ENCODE measurements at places on chromosomes 4 and X.
A peak's percentile ranks its signal among the peaks of the same experiment; 100 is the strongest.

DNA sequence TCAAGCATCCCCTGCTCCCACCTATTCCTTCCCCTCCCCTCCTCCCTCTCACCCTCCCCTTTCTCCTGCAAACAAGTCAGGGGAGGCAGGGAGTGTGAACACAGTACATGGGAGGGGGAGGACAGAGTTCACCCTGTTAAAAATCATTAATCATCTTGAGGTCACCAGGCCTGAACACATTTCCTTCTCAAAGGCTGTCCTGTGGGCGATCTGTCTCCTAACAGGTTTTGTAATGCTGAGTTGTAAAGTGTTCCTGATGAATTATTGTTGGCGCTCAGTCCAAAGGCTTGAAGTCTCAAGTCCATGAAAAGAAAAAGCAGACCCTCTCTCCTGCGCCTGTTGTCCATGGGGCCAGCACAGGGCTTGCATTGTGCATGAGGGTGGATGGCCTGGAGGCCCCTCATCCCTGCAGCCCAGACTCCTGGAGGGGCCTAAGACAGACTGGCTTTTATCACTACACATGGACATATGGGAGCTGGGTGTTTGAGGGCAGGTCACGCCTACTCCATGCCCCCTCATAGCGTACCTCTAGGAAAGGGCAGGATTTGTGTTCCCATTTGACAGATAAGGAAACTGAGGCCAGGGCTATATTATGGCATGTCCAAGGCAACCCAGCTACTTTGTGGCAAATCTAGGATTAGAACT is 189.1 kb downstream of the RAB28 start:
- no peak for DNase-seq

- no peak for DNase-seq
Measured at GRCh38 chr4:121765971-121766538, 1.1 kb upstream of the SMIM43 start.

DNA sequence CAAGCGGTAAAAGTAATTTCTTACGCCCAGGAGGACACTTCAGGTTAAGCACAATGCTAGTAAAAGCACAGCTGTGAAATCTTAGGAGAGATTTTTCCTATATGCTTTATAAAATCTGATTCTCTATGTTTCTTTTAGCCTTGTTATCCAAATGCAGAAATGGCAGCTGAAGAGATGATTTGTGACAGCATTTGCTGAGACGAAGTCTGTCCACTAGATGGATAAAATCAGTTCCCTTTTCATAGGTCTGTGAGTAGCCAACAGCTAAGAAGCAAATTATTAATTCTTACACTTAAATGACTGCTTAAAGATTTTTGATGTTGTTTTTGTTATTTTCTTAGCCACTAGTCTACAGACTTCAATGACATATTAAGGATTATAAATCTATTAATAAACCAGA is 5.3 kb downstream of the GPM6A start:
- DNase-seq: no peak

- DNase-seq: no peak
Measured at GRCh38 chr4:158965226-158965625, 137.7 kb upstream of the RAPGEF2 start.

GRCh38 chr4:164621886-164622521 is 131.9 kb upstream of the SMIM31 start:
- no peak for DNase-seq

DNA sequence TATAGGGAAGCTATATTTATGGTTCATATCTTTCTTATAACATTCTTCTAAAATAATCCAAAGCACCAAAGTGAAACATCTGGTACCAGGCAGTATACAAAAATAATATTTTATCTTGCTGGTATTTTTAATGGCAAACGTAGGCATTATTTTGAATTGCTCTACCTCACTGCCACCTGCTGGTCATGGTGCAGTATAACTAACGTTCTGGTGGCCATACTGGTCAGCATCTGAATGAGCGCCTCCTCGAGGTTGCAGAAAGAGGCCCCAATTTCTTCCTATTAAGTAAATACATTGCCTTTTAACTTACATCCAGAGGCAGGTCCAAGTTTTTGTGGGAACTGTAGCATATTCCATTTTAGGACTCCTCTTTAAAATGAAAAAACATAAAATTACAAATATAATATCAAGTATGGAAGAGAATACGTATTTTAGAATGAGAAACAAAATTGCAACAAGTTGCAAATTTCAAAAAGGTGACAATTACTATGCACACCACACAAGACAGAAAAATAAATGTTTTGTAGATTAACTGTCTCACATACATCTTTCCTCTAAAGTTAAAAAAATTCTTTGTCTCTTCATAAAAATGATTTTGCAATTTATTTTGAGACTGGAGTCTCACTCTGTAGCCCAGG is 22.9 kb upstream of the CWH43 start:
- DNase-seq: no peak

GRCh38 chr4:78022517-78022916 is 34.6 kb upstream of the FRAS1 start:
- DNase-seq: no peak

DNA sequence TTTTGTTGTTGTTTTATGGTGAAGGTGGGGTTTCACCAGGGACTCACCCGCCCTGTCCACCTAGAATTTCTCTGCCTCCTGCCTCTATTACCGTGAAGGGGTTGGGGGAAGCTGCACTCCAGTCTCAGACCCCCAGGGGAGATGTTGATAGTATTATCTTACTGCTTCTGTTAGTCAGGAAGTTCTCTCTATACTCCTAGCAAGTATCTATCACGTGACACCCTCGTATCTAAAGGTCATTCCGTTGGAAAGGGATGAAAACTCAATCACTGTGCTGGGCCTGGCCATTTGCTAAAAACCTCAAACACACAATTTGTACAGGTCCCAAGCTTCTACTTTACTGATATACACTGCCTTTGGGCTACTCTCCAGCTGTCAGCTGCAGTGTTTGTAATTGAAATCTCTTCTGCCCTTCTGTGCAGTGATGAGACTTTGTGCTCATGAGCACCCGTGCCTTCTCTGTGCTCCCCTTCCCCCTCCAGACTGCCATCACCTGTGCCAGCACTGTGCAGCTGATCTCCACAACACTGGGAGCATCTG is 188.5 kb upstream of the ANXA3 start:
- DNase-seq: no peak

- no peak for DNase-seq
Measured at GRCh38 chr4:76407440-76408119, 13.4 kb downstream of the CCDC158 start.

- no peak for DNase-seq
Measured at GRCh38 chr4:20984576-20984836, 284.2 kb downstream of the PACRGL start.

- DNase-seq: no peak
Measured at GRCh38 chr4:144633215-144633614, 12.7 kb upstream of the HHIP start.

DNA sequence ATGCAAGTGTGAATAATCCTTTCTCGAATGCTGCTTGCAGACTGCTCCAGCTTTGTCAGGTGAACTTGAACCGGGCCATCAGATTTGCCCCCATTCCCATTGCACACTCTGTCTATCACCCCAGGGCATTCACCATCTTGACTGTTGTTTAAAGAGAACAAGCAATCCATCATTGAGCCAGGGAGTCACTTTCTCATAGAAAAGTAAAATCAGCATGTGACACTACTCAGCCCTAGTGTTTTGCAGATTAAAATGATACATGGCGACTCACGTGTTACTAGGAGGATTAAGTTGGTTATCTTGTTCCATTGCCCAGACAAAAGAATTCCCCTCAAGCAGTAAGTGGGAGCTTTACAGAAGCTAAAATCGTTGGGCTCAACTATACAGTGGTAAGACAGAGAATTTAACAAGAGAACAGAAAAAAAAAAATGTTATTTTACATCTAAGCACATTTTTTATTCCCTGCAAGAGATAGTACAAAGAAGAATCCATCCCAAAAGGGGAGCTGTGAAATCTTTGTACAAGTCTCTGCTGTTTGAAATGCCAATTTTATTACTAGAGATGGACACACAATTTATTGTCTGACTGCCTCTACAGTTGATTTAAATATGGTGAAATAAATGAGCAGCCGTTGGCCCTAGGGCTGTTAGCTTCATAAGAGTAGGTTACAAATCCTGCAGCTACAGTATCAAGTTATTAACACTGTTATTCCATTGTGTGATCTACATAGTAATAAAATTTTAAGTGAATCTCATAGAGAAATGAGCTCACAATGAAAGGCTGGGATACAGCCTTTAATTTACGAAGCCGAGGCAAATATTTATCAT is 67.5 kb downstream of the NEUROG2 start:
- DNase-seq: no peak

GRCh38 chrX:132433001-132433400 is 55.8 kb downstream of the MBNL3 start:
- DNase-seq: no peak

DNA sequence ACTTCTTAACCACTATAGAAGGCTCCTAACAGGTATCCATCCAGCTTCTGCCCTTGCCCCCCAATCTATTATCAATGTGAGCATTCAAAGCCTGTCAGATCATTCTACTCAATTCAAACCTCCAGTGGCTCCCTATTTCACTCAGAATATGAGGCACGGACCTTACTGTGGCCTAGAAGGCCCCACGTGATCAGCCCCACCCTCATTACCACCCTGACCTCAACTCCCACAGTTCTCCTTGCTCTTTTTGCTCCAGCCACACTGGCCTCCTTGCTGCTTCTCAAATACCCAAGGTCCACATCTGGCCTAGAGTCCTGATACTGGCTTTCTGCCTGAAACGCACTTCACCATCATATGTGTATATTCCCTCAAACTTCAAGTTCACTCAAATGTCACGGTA is 18.7 kb downstream of the SEPSECS start:
- DNase-seq: no peak

DNA sequence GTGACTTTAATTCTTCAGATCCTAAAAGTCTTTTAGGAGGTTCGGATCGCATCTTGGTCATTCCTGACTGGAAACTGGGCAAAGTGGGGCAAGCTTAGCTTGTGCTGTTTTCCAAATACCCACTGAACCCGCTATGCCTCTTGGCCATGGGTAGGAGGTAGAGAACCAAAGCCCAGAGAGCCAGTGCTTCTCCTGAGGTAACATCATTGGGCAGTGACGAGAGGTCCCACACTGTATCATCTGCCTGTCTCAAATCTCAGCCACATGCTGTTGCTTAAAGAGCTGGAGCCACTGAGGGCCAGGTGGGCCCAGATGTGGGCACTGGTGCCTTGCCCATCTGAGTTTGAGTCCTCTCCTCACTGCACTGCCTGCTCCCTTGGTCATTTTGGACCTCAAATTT is 68.2 kb downstream of the SLC2A9 start:
- peak; percentile 47 for DNase-seq

DNA sequence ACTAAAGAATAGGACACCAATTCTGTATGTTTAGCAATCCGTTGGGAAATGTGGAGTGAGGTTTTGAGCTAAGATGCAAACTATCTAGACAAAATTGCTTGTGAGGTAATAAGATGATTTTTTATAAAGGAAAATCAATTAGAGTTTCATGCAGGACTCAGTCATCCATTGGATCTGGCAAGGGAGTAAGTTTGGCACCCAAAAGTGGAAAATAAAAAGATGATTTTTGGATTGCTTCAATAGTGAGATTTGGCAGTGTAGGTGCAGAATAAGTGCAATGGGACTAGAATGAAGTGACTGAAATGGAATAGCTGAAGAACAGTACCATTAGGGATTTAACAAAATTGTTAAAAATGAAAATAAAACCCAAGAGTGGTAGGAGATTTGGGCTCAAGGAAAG is 290.5 kb upstream of the EPHA5 start:
- no peak for DNase-seq

DNA sequence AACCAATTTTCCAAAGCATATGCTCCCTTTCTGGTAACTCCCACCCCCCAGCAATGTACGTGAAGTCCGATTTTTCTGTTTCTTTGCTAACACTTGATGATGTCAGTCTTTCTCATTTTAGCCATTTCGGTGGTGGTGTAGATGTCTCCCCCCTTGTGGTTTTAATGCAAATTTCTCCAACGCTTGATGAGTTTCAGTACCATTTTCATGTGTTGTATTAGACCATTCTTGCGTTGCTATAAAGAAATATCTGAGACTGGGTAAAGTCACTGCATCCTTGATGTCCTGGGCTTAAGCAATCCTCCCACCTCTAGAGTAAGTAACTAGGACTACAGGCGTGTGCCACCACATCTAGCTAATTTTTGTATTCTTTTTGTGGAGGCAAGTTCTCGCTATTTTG is 148.4 kb upstream of the VCX3A start:
- DNase-seq: no peak

DNA sequence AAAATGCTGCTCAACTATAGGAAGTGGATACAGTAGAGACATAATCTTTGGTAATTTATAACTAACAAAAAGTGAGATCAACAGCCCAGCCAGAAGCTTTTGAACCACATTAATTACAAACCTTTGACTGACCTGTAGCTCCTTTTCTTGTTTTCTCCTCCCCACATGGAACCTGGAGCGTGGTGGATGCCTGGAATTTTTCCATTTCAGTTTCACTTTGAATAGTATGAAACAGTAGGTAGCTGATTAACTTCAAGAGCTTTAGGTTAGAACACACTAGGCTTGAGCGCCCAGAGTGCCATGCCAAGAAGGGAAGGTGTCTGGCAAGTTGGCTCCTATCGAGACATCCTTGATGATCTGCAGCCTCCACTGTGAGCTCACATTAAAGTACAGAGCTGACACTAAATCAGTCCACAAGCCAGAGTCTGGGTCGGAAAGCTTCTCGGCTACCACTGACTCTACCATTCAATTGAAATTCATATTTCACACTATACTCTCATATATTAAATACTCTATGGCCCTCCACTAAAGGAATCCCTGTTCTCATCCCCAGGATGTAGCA is 143.4 kb downstream of the GLRA2 start:
- no peak for DNase-seq

GRCh38 chr4:158172261-158173258 is at the start of gene GASK1B:
TSS of gene GASK1B (minus strand) at chr4:158173025. CDS start at chr4:158171375, 1,650 bp downstream.
- DNase-seq: no peak

- DNase-seq: no peak
Measured at GRCh38 chr4:14138106-14138505, 510.6 kb upstream of the BOD1L1 start.

DNA sequence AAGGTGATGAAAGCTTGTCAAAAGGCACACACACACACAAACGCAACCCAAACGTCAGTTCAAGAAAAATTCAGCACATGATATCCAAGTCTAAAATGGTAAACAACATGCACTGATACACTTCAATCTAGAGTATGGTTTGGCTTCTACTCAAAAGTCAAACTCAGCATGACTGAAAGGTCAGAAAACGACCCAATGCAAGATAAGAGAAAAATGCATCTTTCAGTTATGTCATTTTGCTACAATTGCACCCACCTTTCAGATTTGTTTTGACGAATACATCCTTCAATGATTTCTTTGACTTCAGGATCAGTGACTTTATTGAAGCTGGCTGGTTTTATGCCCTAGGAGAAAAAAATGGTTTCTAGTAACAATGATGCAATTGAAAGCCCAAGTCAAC is 56.3 kb downstream of the WNK3 start:
- no peak for DNase-seq

DNA sequence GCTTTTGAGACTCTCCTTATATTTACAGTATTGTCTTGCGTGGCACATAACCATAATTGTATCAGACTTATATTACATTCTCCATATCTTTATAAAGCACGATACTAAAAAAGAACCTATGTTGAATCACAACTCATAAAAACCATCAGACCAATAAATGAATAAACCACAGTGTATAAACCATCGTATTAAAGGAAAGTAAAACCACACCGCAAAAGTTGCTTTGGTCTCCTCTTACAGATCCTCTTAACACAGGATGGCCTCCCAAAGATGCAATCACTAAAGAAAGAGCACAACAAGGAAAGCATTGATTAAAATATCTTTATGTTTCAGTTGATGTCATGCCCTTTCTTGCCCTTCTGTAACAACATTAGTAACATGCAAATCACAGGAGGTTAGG is 437.9 kb downstream of the AFF2 start:
- DNase-seq: no peak

GRCh38 chrX:113770806-113771205 is 813.1 kb upstream of the HTR2C start:
- no peak for DNase-seq

Measured in vagina (tissue), 2 donors.